A549 treated with Mapracorat at 1 μM for 4 hours (cell line): ENCODE measurements at places on chromosomes 13 and 19. TPM values are rescaled to one million over a fixed set of nuclear protein-coding genes. Genes with fewer than 3 reads are reported as not detected.

Gene CEACAM8
- total RNA-seq, result not detected in 5 replicates

Gene NUMBL
- 52.9 to 83.0 TPM (median 79.0 TPM) in 5 replicates for total RNA-seq

Gene SSC5D
- 0.53 to 0.93 TPM (median 0.61 TPM) in 5 replicates for total RNA-seq

Gene ZSCAN4
- total RNA-seq, result not detected in 5 replicates

Gene LSM7
- total RNA-seq, result 135 to 163 TPM (median 151 TPM) in 5 replicates

Gene ANKLE1
- total RNA-seq, result 0.22 to 0.56 TPM (median 0.35 TPM) in 5 replicates
